ENCODE measurements at places on chromosomes 5 and 9.

DNA sequence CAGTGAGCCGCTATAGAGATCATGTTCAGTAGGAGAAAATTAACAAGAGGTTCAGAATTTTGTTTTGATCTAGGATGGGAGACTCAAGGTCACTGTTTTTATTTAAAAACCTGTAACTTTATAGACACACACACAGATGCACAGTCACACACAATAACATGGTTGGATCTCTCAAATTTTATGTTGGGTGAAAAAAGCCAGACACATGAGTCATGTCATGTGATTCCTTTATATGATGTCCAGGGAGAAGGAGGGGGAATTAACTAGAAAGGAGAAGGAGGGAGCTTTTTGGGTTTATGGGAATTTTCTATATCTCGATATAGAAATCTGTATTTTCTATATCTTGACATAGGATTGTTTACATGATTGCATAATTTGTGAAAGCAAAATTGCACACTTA, 17.1 kb downstream of the C6 start:
- DNase-seq: no peak

DNA sequence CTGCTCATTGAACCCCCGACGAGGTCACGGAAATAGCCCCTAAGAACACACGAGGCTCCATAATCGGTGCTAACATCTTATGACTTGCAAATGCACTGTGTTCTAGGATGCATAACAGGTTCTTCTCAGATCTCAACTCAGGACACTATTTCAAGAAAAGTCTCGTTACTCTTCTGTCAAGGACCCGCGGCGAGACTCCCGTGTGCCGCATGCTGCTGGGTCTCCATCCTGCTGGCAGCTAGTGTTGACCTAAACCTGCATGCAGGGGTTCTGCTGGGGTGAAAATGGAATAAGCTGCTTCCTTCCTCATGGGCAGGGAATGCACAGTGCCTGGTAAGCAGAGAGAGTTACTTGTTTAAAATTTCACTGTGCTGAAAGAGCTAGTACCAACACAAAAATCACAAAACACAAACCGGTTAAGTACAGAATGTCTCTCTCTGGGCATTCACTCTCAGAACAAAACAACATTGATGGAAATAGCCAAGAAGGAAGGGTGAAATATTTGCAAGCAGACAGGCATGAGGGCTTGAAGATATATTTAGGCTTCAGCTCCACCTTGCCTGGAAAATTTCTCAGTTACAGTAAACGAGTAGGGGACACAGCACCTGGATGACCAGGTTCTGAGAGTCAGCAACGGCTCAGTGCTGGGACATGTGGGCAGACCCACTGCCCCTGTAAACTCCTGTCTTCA, 416.5 kb downstream of the GADD45G start:
- no peak for DNase-seq

GRCh38 chr5:151555760-151556576, 35.2 kb downstream of the FAT2 start:
- DNase-seq: no peak

DNA sequence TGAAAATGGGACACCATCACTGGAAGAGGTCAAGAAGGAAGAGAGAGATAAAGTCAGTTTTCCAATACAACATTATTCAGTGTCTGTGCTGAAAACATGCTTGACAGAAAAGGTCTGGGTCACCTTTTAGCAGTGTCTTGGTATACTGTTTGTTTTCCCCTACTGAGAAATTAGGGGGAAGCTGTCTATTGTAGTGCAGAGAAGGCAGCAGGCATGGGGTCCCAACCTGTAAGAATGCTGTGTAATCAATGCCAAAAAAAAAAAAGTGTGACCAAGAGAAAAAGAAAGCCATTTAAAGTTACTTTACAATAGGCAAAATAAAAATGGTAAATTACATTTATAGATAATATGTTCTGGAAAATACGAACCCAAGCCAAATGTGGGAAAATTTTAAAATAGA, 139.3 kb downstream of the RAB3C start:
- DNase-seq: no peak

GRCh38 chr9:26975728-26976707, 19.8 kb downstream of the IFT74 start:
- DNase-seq: no peak
